ENCODE measurements at places on chromosomes 12 and 14. TPM values are rescaled to one million over a fixed set of nuclear protein-coding genes. Genes with fewer than 3 reads are reported as not detected.
A peak's percentile ranks its signal among the peaks of the same experiment; 100 is the strongest.

- peaks cover 19% of the 10 kb centered on the region for H3K4me1 ChIP-seq
- H3K36me3 ChIP-seq: no peaks in the 10 kb centered on the region
- H3K4me3 ChIP-seq: no peak overlapping the region
These were observed 35.2 kb downstream of the SLC8B1 start for GRCh38 chr12:113299619-113300237.

DNA sequence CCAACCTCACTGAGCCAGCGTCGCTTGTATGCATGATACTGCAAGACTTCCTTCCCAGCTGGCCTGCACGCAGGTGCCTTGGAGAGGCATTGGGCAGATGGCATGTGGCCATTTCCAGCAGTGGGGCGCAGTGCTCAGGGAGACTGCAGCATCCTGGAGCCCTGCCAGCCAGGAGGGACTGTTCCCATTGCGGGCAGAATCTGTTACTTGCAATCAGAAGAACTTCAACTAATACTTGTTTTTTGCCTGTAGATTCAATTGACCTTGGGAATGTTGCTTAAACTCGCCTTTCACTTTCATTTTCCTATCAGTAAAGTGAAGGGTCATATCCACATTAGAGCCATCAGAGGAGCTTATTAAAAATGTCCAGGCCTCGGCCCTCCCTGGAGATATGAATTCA is 29.8 kb downstream of the ANKRD9 start:
- no peak for DNase-seq
- H3K4me1 ChIP-seq: peaks cover 19% of the 10 kb centered on the region
- no peak overlapping the region for H3K4me3 ChIP-seq
- no peak overlapping the region for H3K27ac ChIP-seq

DNA sequence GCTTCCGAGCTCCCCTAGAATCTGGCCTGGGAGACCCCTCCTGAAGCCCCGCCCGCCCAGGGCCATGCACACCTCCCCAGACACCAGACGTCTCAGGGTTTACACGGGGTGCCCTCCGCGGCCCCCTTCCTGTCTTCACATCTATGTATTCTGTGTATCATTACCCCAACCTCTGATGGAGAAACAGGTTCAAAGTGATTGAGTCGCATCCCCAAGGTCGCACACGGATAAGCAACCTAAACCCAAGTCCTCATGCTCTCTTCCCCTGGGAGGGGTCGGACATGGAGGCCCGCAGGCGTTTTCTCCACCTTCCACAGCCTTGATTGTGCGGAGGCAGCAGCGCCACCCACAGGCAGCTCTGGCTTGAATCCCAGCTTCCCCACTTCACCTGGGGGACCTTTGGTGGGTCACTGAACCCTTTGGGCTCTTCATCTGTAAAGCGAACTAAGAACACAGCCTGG is 237.3 kb downstream of the BCL11B start:
- no peak overlapping the region for H3K27ac ChIP-seq
- DNase-seq: no peak
- no peaks in the 10 kb centered on the region for H3K4me1 ChIP-seq
- H3K36me3 ChIP-seq: no peaks in the 10 kb centered on the region
- H3K27me3 ChIP-seq: peaks cover 27% of the 10 kb centered on the region

- no peak for DNase-seq
- peaks cover 20% of the 10 kb centered on the region for H3K4me1 ChIP-seq
- no peaks in the 10 kb centered on the region for H3K36me3 ChIP-seq
These were observed 43.6 kb upstream of the PPP2R5C start for GRCh38 chr14:101717663-101718490.

GRCh38 chr12:65209655-65210043 is 40.3 kb downstream of the LEMD3 start:
- no peak overlapping the region for H3K27ac ChIP-seq
- no peaks in the 10 kb centered on the region for H3K4me1 ChIP-seq
- H3K27me3 ChIP-seq: no peaks in the 10 kb centered on the region
- no peak overlapping the region for H3K4me3 ChIP-seq

GRCh38 chr12:644818-645552 is 18.3 kb downstream of the NINJ2 start:
- peaks cover 36% of the 10 kb centered on the region for H3K4me1 ChIP-seq
- peak overlapping the region; percentile 34 for H3K27ac ChIP-seq
- H3K27me3 ChIP-seq: no peaks in the 10 kb centered on the region
- 0 out of 2 replicates have a peak, but pooled peaks cover 2% of the 10 kb centered on the region for H3K36me3 ChIP-seq
- no peak for DNase-seq

GRCh38 chr12:98901189-98901588 is 256.1 kb downstream of the APAF1 start:
- DNase-seq: no peak
- H3K36me3 ChIP-seq: no peaks in the 10 kb centered on the region
- H3K4me3 ChIP-seq: no peak overlapping the region

The AKAP6 gene
- total RNA-seq: 2.8 TPM

All from PC-9 (cell line).